ENCODE measurements at places on chromosomes 3 and 15.
A peak's percentile ranks its signal among the peaks of the same experiment; 100 is the strongest.

GRCh38 chr15:100234158-100235029 lies 107.4 kb downstream of the ADAMTS17 start:
- DNase-seq = peak; percentile 74

DNA sequence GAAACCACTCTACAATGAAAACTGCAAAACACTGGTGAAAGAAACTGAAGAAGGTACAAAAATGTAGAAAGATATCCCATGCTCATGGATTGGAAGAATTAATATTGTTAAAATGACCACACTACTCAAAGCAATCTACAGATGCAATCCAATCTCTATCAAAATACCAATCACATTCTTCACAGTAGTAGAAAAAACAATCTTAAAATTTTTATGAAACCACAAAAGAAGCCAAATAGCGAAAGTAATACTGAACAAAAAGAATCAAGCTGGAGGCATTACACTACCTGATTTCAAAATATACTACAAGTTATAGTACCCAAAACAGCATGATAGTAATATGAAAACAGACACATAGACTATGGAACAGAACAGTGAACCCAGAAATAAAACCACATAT lies 36.9 kb downstream of the TXNRD3 start:
- DNase-seq = no peak

DNA sequence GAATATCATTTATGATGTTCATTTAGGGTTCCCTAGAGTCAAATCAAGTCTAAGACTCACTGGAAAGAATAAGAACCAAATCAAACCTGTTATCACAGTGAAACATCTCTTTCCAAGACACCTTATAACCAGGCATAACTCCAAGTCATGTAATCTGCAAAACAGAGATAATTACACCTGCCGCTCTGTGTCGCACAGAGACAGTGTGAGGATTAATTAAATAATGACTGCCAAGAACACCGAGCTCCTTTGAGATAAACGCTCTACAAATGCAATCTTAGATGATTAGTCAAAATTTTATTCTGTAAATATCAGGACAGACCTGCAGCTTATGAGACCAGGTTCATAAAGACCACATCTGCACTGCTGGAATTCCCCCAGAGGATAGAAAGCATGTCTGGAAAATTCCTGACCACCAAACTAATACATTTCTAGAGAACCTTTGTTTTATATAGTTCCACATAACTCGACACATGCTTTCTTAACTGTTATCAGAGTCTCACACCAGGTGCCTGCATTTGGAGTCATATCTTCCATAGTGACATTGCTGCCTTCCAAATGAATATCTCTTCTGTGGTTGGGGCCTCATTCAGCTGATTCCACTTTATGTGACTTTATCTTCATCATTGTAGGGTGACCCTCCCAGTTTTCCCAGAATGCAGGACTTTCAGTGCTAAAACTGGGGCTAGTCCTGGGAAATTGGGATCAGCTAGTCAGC lies 252.8 kb downstream of the CD47 start:
- no peak for DNase-seq

GRCh38 chr3:174945951-174946350 lies 86.8 kb downstream of the NAALADL2 start:
- no peak for DNase-seq

DNA sequence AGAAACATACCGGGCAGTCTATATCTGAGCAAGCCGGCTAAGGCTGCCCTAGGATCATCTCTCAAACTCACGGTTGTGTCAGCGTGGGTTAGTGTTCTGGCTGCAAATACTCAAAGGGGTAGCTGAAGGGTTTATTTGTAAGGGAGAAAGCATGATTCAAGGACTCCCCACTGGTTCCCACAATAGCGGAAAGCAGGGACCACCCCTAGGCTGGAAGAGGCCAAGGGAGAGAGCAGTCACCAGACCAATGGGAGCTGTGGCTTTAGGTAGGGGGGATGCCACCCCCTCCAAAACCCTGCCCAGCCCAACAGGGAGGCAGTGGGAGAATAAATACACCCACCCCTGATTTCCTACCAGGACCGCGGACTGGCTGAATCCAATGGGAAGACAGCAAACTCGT lies 7.3 kb upstream of the LMCD1 start:
- DNase-seq = no peak

GRCh38 chr3:153835540-153835939 lies 285.6 kb upstream of the ARHGEF26 start:
- DNase-seq = no peak

DNA sequence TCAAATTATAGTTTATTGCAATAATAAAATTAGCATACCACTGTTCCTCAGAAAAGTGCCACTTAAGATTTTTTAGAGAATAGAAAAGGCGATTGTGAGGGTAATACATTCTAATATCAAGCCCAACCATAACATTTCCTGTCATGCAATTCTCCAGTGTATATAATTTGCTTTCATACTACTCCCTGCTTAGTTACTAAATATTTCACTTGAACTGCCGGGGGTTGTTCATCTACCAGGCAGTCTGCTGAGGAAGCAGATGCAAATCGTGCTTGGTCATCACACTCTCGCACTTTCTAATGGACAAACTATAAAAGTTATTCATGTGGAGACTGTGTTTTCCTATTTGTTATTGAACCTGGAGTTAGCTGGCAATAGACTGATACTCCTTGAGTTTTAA lies 645.6 kb upstream of the CBLB start:
- DNase-seq = no peak

All from muscle of arm (tissue), 14 donors.